Activated T-helper 1 cell treated with Interleukin-2 at 50 U/mL for 16 hours (primary cell): ENCODE measurements at places on chromosomes 3 and 15.

GRCh38 chr15:80331886-80332406, 72.2 kb upstream of the ARNT2 start:
- DNase-seq = no peak

DNA sequence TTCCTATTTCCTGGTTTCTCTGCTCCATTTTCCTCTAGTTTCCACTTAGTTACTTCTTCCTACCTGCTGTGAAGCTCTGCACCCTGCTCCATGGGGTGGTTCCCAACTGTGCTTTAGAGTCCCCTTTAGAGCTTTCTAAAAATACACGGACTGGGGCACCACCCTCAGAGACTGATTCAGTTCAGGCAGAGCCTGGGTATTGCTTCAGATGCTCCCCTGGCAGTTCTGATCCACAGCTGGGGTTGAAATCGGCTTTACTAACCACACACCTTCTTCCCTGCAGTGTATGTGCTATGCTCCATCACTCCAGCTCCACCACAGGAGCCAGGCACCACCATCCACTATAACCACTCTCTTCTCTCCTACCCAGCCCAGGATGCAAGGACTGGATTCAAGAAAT, 12.6 kb downstream of the ANP32A start:
- no peak for DNase-seq

- DNase-seq = no peak
Observed at GRCh38 chr15:57921371-57921770, 144.1 kb downstream of the ALDH1A2 start.

- no peak for DNase-seq
Observed at GRCh38 chr3:129943020-129943419, 31.5 kb upstream of the TRH start.

DNA sequence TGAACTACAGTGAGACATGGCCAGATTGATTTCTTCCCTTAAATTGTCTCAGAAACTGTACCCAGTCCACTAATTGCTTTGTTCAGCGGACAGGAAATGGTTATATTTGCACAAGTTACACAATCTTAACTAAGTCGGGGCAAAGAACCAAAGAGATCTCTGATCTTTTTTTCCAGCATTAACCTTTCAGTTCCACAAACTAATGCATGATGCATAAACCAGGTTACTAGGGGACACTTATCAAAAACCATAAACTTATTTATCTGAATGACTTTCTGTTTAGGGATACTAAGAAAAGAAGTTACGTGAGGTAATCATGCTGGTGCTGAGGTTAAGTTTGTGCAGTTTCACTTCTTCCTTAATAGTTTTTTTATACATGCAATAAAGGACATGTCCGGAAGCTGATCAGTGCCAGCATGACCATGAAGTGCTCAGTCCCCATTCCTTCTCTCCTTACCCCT, 22.4 kb downstream of the FNDC3B start:
- no peak for DNase-seq

GRCh38 chr15:80550908-80551260, 144.2 kb upstream of the ABHD17C start:
- DNase-seq = no peak

- peak; percentile 28 for DNase-seq
Observed at GRCh38 chr15:82647835-82648256, 683 bp upstream of the CPEB1 start.

GRCh38 chr3:195913382-195913781, 5.0 kb upstream of the TNK2 start:
- no peak for DNase-seq

- DNase-seq = no peak
Observed at GRCh38 chr3:157626817-157627216, 123.6 kb upstream of the VEPH1 start.

- DNase-seq = no peak
Observed at GRCh38 chr15:74136814-74137536, 6.6 kb downstream of the ISLR2 start.

DNA sequence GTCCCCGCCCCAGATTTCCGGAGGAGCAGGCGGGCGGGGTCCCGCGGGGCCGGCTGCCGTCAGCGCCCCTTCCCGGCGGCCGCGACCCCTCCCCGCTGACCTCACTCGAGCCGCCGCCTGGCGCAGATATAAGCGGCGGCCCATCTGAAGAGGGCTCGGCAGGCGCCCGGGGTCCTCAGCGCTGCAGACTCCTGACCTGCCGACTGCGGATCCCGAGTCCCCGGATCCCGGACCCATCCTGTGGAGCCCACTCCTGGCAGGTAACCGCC, at the start of gene TRH:
TSS of gene TRH (plus strand) at position 157 of the 269 bp plus-strand sequence. CDS start 1,097 bp downstream, outside the sequence.
- no peak for DNase-seq

- no peak for DNase-seq
Observed at GRCh38 chr15:63602595-63602994, 5.4 kb downstream of the FBXL22 start.

DNA sequence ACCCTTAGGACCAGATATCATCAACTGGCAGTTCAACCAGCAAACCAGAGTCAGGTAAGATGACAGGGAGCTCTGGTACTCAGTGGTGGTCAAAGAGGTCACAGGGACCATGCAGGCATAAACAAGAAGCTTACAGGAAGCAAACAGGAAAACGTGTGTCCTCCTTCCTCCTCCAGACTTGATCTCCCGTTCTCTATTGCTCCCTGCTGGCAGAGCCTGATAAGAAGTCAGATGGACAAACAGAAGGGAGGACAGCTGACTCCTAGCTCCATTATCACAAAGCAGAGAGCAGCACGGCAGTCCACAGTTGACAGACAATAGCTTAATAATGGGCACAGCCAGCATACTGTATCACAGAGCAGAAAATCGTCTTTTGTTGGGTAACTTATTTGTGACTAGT, 156.5 kb upstream of the SLC2A2 start:
- DNase-seq = no peak

DNA sequence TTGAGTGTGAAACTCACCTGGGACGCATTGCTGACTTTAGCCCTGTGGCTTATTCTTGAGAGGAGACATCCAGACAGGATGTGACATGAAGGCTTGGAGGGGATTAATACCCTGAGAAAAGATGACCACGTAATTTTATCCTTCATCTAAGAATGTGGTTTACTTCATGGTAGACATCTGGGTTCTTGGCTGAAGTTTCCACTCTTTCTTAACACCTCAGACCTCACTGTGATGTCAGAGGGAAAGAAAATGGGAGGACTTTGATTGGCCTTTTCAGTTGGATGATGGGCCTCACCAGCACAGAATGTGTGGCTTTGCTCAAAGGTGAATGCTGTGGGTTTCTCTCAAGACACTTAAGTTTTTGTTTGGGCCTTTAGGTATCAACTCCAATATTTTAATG, 16.5 kb downstream of the GORASP1 start:
- DNase-seq = no peak

DNA sequence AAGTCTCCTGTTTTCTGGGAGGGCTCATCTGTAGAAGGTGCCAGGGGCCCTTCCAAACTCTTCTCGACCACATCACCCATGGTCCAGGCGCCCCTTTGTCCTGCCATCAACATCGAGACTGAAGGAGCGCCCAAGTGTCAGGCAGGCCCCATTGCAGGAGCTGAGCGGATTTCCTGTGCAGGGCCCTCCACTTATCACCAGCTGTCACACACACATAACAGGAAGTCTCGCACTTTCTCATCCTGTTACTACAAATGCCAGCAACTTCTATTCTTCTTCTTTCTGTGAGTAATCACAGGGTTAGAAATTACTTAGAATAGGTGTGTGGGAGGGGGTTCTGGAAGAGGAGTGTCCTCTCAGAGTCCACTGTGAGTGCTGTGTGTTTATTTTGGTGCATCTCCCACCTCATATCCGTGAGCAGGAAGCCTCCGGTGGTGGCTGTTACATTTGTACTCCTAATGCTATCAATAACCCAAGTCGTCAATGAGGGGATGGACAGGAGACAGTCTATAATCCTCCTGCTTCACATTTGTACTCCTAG, at the start of gene KLHL6:
TSS of gene KLHL6 (minus strand) at position 166 of the 541 bp plus-strand sequence. CDS start at position 113, 53 bp downstream.
- peak; percentile 54 for DNase-seq

GRCh38 chr15:27965546-27965945, 133.6 kb downstream of the OCA2 start:
- DNase-seq = no peak

DNA sequence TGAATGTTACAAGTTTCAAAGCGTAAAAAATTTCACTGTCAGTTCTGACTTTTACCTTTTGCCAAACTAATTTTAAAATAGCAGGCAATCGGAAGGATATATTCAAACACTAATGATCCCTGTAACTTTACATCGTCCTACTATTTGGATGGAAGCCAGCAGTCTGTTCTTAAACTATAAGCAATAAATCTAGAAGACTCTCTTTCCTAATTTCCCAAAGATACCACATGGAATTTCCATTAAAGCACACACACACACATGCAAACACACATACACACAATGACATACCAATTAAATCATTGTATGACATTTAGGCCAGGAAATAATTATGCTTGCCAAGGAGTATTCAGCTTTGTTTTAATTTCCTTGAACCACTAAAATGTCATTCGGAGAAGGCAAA, 32.0 kb downstream of the IL17RD start:
- no peak for DNase-seq

GRCh38 chr15:62421289-62421688, 256.2 kb upstream of the C2CD4B start:
- DNase-seq = no peak

DNA sequence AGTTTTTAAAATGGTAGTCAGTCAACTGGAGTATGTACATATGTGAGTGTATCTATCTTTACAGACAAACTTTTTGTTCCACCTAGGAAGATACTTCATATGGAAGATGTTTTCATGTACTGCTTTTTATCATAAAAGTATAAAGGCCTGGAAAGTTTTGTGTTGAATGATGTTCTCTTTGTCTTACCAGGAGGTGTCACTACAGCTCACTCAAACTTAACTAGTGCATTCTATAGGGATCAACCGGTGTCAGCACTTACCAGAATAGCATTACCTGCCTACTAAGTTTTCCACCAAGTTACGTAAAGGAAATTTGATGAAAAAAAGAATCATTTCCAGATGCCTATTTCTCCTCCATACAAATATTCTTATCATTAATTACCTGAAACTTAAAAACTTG, 522.6 kb upstream of the SEMA6D start:
- DNase-seq = no peak

DNA sequence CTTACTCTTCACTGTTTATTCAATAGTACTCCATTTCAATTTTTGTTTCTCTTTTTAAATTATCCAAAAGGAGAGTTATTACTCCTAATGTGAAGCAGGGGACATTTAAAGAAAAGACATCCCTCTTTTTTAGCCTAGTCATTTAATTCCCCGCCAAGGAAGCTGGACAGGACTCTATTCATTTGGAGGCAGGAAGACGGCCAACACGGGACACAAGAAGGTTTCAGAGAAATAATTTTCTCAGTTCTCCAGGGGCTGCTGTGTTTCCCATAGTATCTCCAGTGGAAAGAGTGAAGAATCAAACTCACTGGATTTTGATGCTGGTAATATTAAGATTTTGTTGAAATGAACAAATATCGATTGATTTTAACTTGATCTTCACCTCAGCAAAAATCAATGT, 833.7 kb downstream of the ROBO2 start:
- no peak for DNase-seq

DNA sequence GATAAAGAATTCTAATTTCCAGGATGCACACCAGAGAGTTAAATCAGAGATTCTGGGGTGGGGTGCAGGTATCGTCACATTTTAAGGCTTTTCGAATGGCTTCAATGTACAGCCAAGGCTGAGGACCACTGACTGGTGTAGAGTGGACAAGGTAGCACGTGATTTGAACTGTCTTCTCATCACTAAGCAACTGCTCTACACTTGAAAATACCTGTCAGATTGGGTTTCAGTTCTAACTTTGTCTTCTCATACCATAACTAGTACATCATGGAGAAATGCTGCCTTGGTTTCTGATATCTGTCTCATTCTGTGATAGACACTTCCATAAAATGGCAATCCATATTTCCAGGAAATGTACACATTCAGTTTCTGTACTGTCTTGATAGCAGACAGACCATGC, 58.0 kb upstream of the MRPL3 start:
- no peak for DNase-seq

GRCh38 chr3:159775372-159775961, 213.2 kb upstream of the IL12A start:
- DNase-seq = no peak

- DNase-seq = no peak
Observed at GRCh38 chr3:170532573-170532972, 53.3 kb downstream of the SLC7A14 start.

DNA sequence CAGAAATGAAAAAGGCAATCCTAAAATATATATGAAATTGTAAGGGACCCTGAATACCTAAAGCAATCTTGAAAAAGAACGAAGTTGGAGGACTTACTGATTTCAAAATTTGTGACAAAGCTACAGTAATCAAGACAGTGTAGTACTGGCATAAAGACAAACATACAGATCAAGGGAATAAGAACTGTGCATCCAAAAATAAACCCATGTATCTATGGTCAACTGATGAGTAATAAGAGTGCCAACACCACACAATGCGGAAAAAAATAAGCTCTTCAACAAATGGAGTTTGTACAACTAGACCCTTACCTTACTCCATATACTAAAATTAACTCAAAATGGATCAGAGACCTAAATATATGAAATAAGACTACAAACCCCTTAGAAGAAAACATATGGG, 29.6 kb downstream of the GSK3B start:
- DNase-seq = no peak

DNA sequence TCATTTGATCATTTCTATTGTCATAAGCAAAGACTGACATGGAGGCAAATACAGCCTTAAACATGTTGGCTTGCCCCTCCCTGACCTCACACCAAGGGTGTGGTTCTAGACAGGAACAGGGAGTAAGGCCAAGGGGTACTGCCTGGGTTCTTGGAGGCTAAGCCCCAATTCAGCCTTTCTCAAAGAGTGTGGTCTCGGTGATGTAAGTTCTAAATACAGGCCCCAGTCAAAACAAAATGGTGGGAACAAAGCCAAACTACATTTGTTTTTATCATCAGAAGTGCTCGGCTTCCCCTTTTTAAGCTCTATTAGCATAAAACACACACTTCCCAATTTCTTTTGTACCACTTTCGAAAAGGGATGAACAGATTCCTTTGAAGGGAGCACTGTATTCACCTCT, 129.5 kb downstream of the ATP8B4 start:
- DNase-seq = no peak

GRCh38 chr3:37909067-37909911, 47.6 kb downstream of the CTDSPL start:
- DNase-seq = no peak

GRCh38 chr3:151772825-151773480, 39.2 kb downstream of the AADACL2 start:
- no peak for DNase-seq

DNA sequence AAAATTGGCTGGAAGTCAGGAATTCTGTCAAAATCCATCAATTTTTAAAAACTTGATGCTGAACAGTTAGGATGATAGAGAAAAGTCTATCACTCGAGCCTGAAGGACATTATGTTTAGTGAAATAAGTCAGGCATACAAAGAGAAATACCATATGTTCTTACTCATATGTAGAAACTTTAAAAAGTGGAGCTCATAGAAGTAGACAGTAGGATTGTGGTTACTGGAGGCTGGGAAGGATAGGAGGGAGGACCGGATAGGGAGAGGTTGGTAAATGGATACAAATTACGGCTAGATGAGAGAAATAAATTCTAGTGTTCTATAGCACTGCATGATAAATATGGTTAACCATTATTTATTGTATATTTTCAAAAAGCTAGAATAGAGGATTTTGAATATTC, 389.5 kb upstream of the RASGRP1 start:
- no peak for DNase-seq

- no peak for DNase-seq
Observed at GRCh38 chr15:86267892-86268291, 188.2 kb downstream of the AGBL1 start.

GRCh38 chr3:138065949-138066348, 49.5 kb downstream of the DZIP1L start:
- DNase-seq = no peak

- DNase-seq = no peak
Observed at GRCh38 chr3:64121750-64122311, 98.5 kb upstream of the PSMD6 start.

GRCh38 chr15:95405447-95405846, 925.1 kb upstream of the NR2F2 start:
- DNase-seq = no peak
